ENCODE measurements at places on chromosomes 6 and 20. TPM values are rescaled to one million over a fixed set of nuclear protein-coding genes. Genes with fewer than 3 reads are reported as not detected.

The TP53TG5 gene
- total RNA-seq: under 0.01 TPM

- DNase-seq: no peak
These were observed 96.3 kb upstream of the AFDN start for GRCh38 chr6:167730441-167730840.

The CLIC5 gene
- not detected for total RNA-seq

- no peak for DNase-seq
These were observed 38.8 kb downstream of the CITED2 start for GRCh38 chr6:139335447-139336210.

DNA sequence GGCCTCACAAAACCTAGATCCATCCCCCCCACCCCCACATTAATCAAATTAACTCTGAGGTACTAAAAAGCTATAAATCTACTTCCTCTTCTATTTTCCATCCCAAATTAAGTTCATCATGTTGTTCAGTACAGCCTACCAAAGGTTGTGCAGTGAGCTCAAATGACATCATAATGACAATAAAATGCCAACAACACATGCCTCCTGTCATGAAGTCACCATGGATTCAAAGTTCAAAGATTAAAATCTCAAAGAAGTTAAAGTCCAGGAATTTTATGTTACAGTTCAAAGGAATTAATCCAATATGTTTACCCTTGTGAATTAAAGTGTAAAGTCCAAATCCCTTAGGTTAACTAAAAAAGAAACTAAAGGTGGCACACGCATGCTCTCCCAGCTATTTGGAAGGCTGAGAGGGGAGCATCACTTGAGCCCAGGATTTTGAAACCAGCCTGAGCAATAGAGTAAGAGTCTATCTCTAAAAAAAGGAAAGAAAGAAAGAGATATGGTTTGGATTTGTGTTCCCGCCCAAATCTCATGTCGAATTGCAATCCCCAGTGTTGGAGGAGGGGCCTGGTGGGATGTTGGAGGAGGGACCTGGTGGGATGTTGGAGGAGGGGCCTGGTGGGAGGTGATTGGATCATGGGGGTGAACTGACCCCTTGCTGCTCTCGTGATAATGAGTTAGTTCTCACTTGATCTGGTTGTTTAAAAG lies 25.7 kb upstream of the SIRT5 start:
- DNase-seq: no peak

The ADGB gene
- total RNA-seq: not detected

The ZNF165 gene
- total RNA-seq: 0.33 TPM

Measured in fibroblast of lung (primary cell).